Left forelimb (tissue), 1 donor: ENCODE measurements at places on chromosomes 12 and 14.

GRCh38 chr12:77999074-77999715, 168.5 kb downstream of the NAV3 start:
- DNase-seq, result no peak

- no peak for DNase-seq
Observed at GRCh38 chr12:10936506-10936905, 2.6 kb downstream of the TAS2R14 start.

- no peak for DNase-seq
Observed at GRCh38 chr12:72832024-72832423, 559.9 kb downstream of the TRHDE start.

DNA sequence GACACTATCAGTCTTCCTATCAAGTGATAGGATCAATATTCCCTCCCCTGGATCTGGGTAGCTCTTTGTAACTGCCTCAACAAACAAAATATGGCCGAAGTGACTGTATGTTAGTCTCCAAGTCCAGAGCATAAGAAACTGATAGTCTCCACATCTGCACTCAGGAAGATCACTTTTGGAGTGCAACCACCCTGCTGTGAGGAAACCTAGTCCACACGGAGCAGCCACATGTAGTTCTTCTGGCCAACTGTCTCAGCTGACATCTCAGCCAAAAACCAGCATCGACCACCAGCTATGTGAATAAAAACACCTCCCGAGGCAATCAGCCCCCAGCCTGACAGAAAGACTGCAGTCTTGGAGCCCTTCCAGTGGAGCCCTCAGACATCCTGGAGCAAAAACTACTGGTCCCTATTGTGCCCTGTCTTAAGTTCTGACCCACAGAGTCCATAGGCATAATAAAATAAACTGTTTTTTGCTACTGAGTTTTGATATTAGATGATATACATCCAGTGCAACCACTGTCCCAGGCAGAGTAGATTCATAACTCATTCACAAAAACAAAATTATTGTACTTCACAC, 143.8 kb downstream of the MED13L start:
- no peak for DNase-seq

- no peak for DNase-seq
Observed at GRCh38 chr14:61323970-61324369, 2.6 kb downstream of the PRKCH start.

GRCh38 chr12:93540466-93540865, 32.0 kb upstream of the SOCS2 start:
- no peak for DNase-seq

GRCh38 chr14:104145826-104146601, 7.6 kb downstream of the KIF26A start:
- peak; percentile 61 for DNase-seq

DNA sequence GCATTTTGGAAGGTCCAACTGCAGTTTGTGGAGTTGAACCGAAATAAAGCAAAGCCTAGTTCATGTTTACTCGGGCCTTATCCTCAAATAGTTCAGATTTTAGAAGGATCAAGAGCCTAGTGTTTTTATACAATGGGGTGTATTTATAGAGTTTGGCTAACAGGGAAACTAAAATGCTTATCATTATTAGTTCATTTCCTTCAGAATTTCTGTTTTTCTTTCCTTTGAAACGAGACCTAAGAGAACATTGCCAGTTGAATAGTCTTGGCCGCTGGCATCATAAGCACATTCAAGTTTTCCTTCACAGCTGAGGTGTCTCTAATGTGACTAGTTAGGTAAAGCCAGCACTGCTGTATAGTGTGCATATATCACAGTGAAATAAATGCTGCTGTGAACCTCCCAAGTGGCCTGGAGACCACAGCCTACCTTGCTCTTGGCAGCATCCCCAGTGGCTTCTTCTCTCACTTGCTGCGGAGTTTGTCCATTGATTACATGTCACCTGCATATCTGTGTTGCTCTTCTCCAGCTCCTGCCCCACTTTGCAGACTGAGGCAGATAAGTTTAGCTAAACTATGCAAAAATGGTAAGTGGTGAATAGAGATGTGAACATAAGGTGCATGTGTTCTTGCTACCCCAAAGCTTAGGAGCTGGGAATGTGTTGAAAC, 88.8 kb downstream of the ANO6 start:
- DNase-seq, result no peak

DNA sequence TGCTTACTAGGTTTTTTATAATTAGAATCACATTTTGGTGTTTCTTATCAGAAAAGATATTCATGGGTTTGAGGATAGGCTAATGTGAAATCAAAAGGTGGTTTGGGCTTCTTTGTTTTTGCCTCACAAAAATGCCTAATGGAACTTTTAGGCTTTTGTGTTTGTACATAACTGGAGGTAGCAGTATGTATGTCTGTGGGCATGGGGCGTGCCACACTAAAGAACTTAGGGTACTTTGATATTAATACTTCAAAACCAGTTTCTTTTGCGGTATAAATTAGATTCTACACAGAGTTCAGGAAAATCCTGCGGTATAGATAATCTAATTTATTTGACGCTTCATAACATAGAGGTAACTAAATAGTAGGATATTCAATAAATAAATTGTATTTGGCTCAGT, 1.9 kb downstream of the ETV6 start:
- DNase-seq, result no peak

DNA sequence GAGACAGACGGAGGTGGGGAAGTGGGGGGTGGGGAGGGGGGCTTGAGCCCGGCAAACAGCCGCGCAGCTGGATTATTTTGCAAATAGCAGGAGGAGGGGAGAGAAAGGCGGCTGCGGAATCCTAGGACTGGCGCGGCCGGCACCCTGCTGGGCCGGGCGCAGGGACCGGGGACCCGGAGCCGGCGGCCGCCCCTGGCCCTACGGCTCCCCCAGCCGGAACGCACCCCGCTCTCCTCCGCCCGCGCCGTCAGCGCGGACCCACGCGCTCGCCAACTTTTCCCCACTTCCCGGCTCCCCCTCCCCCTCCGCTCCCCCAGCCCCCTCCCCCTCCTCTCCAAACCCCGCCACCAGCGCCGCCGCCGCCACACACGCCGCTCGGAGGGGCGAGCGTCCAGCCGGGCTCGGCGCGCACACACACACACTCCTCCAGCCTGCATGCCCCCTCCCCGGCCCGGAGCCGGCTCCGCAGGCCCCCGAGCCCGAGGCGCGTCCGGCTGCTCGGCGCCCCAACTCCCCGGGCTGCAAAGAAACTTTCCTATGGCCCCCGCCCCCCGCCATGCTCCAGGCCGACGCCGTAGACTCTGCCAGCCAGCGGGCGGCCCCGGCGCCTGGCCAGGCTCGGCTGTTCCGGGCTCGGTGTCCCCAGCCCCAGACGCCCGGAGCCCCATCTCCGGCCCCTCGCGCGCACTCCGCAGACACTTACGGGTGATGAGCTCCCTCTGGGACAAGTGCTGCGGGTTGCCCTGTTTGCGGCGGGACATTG, 1.4 kb downstream of the BCL11B start:
- no peak for DNase-seq

DNA sequence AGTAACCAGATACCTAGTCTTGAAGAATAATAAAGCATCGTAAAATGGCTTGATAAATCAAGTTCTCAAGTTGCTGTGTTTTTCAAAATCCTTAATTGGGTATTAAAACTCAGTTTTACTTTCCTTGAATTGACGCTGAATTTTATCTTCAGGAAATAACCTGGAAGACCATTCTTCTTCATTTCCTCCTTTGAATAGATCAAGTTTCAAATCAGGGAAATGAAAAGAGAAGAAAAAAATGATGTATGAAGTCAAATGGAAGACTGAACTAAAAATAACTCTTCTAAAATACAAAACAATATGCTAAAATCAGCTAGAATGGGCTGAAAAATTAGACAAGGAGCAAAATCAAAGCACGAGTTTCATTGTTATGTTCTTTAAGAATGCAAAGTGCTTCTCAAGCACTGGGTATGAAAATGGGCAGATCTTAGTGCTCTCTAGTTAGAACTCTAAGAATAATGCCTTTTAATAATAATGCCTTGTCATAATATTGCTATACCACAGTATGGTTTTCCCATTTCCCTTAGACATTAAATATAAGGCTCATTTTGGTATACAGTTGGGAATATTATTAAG, 54.6 kb upstream of the CLEC14A start:
- DNase-seq, result no peak

DNA sequence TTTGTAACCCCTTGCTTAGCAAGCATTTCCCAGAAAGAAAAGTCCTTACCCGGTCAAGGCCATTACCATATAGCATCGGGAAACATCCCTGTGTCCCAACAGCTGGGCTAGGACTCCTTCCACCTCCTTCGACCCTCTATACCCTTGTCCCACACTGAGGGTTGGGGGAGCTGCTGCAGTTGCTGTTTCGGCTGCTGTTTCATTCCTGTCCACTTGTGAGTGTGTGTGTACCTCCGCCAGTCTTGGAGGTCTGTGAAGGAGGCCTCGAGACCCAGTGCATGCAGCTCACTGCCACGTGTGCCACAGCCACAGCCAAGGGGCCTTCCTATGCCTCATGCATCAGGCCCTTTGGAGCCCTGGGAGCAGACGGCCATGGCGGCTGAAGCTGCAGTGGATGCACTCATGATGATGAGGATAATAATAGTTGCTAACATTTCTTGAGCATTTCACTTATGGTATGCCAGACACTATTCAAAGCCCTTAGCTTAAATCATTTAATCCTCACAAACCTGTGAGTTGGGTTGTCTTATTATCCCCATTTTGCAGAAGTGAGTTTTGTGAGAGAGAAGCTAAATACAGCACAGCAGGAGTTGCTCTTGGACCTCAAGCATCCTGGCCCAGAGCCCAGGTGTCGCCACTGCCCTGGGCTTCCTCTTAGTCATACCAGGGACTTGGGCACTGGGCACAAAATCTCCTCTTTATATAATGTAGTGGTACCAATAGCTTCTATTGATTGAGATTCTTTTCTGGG, 156.5 kb downstream of the PRKCH start:
- DNase-seq, result no peak

DNA sequence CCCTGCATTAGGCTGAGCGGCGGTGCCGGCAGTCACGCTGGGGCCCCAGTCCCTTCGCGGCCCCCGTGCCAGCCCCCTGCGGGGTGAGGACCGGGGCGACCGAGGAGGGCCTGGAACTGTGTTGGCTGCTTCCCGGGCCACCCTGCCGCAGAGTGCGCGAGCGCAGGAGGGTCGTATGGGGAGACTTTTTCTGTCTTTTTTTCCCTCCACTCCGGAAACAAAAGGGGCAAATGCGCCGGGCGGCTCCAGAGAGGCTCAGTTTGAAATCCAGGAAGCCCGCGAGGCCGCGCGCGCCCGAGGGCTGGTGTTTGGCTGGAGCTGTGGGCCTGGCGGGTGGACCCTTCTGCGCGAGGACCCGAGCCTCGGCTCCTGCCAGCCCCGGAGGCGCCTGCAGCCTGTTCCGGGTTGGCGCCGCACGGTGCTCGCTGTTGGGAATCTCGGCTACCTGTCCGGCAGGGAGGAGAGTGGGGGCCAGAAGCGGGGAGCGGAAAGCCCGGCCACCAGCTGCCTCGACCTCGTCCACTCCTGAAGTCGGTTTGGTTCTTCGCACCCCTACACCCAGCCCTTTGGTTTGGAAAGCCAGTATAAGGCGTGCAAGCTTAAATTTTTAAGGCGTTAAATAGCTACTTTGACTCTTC, 638 bp downstream of the PLEKHG3 start:
- peak; percentile 69 for DNase-seq

- DNase-seq, result no peak
Observed at GRCh38 chr14:37590428-37591139, 4.5 kb downstream of the FOXA1 start.

DNA sequence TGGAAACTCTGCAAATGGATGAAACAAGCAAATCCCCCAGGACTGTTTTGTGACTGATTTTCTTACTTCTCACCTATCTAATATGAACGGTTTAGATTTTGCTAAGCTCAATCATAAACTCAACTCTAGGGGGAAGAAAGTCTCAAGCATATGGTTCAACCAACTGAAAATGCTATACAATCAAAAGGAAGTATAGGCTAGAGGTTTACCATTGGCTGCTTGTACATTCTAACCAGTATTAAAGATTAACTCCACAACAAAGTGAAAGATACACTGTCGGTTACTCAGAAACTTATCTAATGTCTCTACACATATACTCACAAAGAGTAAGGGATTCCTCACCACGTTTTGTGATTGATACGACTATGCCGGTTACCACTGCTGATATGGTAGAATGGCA, 281.8 kb upstream of the SOX5 start:
- DNase-seq, result no peak
